ENCODE measurements at places on chromosomes 11 and 22. TPM values are rescaled to one million over a fixed set of nuclear protein-coding genes. Genes with fewer than 3 reads are reported as not detected.

GRCh38 chr11:106305458-106305857 is 228.0 kb downstream of the AASDHPPT start:
- H3K4me1 ChIP-seq: no peaks in the 10 kb centered on the region
- DNase-seq: no peak
- no peak overlapping the region for H3K4me3 ChIP-seq
- no peaks in the 10 kb centered on the region for H3K27me3 ChIP-seq
- no peak overlapping the region for H3K27ac ChIP-seq
- no peaks in the 10 kb centered on the region for H3K36me3 ChIP-seq

GRCh38 chr22:22802339-22802970 is 85.2 kb upstream of the IGLL5 start:
- no peaks in the 10 kb centered on the region for H3K36me3 ChIP-seq
- no peaks in the 10 kb centered on the region for H3K27me3 ChIP-seq
- no peaks in the 10 kb centered on the region for H3K4me1 ChIP-seq
- H3K4me3 ChIP-seq: no peak overlapping the region
- H3K27ac ChIP-seq: no peak overlapping the region

DNA sequence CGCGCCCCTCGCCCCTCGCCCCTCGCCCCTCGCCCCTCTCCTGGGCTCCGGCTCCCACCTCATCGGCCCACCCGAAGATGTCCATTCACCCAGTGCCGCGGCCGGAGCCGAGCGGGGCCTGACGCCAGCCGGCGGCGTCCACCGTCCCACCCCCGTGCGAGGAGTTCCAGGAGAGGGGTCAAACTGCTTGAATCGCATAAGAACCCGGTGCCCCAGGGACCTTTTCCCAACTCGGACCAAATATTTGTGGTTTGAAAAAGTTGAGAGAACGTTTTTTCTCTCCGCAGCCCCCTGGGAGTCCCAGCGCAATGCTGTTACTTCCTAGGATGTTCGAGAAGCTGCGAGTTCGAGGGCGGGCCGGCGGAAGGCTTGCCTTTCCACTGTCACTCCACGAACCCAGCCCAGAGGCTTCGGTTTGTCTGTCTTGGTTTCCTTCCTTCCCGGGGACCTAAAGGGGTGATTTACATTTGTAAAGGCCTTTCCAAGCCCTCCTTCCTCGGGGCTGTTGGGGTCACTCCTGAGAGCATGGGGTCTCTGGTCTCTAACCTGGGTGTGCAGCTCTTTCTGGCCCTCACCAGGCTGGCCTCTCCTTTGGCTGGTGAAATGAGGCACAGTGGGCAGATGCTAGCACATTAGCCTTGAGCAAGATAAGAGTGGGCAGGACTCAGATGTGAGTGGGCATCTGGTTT is 38.0 kb downstream of the ETS1 start:
- peak; percentile 68 for DNase-seq
- H3K4me1 ChIP-seq: peaks cover 38% of the 10 kb centered on the region
- no peaks in the 10 kb centered on the region for H3K27me3 ChIP-seq
- peak overlapping the region; percentile 57 for H3K27ac ChIP-seq
- H3K36me3 ChIP-seq: no peaks in the 10 kb centered on the region
- no peak overlapping the region for H3K4me3 ChIP-seq

DNA sequence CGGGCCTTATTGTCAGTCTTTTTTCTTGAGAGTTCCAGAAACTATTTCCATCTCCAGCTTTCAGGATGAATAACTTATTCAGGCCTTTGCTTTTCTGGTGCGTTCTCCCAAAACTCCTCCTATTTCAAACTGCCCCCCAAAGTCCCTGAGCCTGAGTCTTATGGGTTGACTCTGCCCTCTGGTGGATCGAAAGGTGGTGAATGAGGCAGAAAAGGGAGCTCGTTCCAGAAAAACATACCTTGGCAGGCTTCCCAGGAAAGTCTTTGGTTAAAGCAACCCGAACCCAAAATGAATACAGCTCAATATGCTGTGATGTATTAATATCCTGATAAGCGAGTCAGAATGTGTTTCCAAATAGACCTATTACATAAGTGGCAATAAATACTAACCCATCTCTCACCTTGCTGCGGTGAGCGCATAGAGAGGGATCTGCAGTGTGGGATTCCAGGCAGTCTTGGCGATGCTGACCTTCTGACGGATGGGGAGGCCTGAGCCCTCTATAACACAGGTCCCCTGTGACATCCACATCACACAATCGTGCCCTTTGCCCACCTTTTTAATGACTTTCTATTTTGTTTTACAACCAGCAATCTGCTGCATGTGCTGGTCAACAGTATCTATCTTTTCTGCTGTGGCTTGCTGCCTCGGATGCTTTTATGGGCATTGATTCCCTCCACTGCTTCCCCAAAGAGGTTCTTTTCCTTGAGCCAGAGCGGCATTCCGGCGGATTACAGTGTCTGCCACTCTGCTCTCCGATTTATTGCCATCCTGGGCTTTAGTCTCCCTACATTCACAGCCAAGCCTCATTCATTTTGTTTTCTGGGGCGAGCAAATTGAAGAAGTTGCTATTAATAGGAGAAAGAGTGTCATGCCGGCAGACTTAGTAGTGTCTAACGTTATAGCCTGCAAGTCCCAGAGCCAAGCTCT is 756.8 kb downstream of the NTM start:
- no peaks in the 10 kb centered on the region for H3K36me3 ChIP-seq
- H3K27me3 ChIP-seq: peaks cover 2% of the 10 kb centered on the region
- no peak overlapping the region for H3K27ac ChIP-seq
- DNase-seq: peak; percentile 97
- H3K4me1 ChIP-seq: peaks cover 20% of the 10 kb centered on the region

Gene CCDC90B
- total RNA-seq: 19.0 TPM
